Amniotic stem cell (primary cell): ENCODE measurements at places on chromosomes 13 and 19.

DNA sequence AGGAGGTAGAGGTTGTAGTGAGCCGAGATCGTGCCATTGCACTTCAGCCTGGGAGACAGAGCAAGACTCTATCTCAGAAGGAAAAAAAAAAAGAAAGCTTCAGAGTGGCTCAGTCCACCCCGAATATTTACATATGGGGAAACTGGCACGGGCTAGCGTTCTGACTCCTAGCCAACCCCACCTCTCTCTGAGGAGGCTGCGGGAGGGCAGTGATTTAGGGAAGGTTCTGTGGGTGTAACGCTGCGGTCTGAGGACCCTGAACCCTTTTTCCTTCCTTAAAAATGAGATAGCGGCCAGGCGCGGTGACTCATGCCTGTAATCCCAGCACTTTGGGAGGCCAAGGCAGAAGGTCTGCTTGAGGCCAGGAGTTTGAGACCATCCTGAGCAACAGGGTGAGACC lies 5.0 kb downstream of the LRRC25 start:
- no peak for DNase-seq

GRCh38 chr19:8158411-8159074 lies 9.2 kb upstream of the FBN3 start:
- peak; percentile 64 for DNase-seq

- no peak for DNase-seq
Observed at GRCh38 chr19:13872695-13873389, 4.1 kb upstream of the NANOS3 start.

GRCh38 chr19:43534305-43534815 lies 1.4 kb downstream of the ZNF575 start:
- DNase-seq: no peak

GRCh38 chr13:28754698-28755545 lies 36.2 kb upstream of the SLC46A3 start:
- no peak for DNase-seq

GRCh38 chr19:48614436-48615230 lies at the start of gene FAM83E:
Gene FAM83E (minus strand): TSS chr19:48615076. CDS start chr19:48613372, 1,704 bp downstream.
- no peak for DNase-seq

GRCh38 chr13:29362849-29363604 lies 232.5 kb downstream of the SLC7A1 start:
- DNase-seq: no peak

DNA sequence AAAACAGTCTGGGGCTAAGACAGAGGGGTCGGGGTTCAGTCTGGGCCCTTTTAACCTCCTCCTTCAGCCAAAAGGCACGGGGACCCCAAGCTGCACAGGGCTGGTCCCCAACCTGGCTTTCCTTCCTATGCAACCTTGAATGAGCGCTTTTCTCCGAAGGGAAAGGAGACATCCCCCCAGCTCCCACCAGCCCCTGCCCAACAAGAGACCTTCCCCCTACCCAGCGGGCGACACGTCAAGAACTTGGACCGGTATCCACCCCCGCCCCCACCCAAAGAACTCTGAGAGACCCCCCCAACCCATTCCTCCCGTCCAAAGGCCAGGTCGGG lies 35.0 kb upstream of the NANOS3 start:
- no peak for DNase-seq

- DNase-seq: no peak
Observed at GRCh38 chr19:54001496-54001895, 10.1 kb downstream of the CACNG6 start.

DNA sequence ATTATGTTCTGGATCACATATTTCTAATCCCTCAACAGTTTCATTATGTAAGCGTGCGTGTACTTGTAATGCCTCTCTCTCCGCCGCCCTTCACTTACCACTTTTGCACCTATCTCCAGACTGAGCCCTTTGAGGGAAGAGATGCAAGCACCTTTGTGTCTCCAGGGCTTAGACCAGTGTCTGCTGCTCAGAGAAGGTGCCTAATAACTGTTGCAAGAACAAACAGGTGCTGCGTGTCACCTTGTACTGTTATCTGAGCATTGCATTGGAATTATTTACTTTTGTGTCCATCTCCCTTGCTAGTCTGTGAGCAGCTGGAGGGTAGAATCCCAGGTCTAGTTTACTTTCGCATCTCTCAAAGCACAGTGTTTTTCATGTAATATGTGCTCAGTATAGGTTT lies 156.2 kb downstream of the FLT1 start:
- DNase-seq: no peak

GRCh38 chr19:34418300-34418699 lies 9.9 kb upstream of the UBA2 start:
- DNase-seq: no peak

DNA sequence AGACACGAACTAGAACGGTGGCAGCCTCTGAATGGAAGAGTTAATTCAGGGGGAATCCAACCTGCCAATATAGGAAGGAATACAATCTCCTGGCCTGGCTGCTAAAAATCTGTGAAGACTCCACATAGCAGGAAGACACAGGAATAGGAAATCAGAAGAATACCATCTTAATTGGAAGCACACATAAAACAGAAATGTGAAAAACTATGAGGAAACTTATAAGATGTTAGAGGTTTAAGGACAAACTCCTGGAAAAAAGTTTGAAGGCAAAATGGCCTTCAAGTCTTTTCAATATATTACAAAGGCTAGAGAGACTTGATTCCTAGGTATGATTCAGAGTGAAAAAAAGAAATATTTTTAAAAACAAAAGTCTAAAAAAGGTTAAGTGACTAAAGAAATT lies 78.1 kb upstream of the FBXL3 start:
- no peak for DNase-seq

- peak; percentile 17 for DNase-seq
Observed at GRCh38 chr19:49847731-49848696, 2.9 kb upstream of the PTOV1 start.

GRCh38 chr19:42422901-42423461 lies 4.2 kb downstream of the LIPE start:
- DNase-seq: no peak

DNA sequence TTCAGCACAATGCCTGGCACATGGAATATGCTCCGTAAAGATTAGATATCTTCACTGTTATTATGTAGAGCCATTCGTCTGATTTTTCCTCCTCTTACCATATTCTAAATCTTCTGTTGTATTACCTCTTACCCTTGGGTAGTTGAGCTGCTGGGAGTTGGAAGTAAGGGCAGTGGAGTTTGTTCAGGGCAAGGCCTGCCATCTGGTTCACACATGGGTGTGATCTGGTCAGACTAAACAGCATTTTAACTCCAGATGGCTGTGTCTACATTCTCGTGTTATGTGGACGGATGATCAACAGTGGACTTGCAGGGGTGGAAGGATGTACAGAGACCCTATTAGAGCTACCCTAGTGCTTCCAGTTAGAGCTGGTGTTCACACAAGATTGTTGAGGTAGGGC lies 164.9 kb downstream of the ZIC5 start:
- no peak for DNase-seq

DNA sequence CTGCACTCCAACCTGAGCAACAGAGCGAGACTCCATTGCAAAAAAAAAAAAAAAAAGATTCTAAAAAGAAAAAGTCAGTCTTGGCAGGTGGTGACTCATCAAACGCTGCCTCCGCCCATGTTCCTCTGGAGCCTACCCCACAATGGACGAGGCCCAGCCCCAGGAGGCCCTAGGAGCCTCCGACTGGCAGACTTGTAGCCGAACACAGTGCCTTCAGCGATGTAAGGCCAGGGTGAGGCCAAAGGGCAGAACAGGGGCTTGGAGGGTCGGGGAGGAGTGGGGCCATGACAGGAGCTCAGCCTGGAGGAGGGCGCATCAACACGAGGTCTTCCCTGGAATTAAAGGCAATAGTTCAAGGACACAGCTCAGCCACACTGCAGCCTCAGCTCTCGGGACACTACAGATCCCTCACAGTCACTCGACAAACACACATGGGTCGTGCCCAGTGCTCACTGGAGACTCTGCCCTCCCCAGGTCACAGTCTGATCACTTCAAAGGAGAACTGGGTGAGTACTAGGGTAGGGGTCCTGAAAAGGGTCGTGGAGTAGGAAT lies 5.1 kb downstream of the USE1 start:
- DNase-seq: no peak

GRCh38 chr19:13548131-13548530 lies 41.9 kb upstream of the CACNA1A start:
- DNase-seq: no peak

DNA sequence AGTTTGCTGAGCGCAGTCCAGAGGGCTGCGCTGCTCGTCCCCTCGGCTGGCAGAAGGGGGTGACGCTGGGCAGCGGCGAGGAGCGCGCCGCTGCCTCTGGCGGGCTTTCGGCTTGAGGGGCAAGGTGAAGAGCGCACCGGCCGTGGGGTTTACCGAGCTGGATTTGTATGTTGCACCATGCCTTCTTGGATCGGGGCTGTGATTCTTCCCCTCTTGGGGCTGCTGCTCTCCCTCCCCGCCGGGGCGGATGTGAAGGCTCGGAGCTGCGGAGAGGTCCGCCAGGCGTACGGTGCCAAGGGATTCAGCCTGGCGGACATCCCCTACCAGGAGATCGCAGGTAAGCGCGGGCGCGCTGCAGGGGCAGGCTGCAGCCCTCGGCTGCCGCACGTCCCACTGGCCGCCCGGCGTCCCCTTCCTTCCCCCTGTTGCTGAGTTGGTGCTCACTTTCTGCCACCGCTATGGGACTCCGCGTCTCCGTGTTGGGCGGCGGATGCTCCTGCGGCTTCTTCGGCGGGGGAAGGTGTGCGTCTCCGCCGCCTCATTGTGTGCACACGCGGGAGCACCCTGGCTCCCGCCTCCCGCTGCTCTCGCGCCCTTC lies 772 bp downstream of the GPC6 start:
- no peak for DNase-seq

- no peak for DNase-seq
Observed at GRCh38 chr13:37769078-37769477, 100.5 kb downstream of the TRPC4 start.

GRCh38 chr13:73189776-73190175 lies 131.0 kb downstream of the KLF5 start:
- DNase-seq: no peak

DNA sequence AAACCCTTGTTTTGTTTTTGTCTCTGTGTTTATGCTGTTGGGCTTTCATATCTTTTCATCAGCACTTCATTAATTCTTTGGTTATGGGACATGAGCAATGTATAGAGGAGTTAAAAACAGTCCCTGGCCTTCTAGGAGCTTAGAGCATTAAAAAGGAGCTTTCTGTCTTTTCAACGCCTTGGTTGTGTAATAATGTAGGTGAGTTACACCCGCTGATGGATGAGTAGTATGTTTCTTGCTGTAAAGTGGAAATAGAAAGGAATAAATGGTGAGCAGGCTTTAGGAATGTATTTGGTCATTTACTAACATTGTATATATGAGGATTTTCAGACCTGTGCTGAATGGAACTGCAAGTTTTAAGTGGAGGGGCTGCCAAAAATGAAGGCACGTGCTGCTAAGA lies 121.5 kb upstream of the RNF113B start:
- no peak for DNase-seq

DNA sequence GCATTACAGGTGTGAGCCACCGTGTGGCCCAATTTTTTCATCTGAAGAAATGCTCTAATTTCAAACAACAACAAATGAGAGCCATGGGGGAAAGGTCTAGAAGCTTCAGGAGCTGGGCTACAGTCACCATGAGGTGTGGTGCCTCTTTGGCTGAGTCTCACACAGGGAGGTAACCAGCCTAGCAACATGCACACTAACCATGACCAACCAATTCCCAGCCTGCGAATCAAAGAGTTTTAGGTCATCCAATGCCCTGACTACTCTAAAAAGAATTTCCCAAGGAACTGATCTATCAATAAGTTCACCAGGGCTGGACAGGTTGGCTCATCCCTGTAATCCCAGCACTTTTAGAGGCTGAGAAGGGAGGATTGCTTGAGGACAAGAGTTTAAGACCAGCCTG lies 29.9 kb downstream of the PBX4 start:
- no peak for DNase-seq

DNA sequence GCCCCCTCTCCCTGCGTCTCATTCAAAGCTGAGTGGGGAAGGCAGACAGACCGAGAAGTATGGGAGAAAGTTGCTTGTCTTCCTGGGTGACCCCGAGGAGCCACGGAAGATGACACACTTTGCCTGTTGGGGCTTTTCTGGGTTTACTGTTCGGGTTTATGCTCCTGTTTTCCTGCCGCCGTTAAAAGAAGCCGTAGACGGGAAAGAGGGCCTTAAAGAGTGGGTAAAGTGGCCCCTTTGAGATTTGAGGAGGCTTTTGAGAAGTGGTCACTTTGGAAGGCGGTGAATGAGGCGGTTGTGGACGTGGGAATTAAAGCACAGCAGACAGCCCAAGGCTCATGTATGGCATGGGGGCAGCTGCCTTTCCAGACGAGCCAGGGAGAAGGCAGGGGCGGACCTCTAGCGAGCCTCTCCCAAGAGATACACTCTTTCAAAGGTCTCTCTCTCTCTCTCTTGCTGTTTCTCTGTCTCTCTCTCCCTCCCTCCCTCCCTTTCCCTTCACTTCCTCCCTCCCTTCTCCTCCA lies 493 bp upstream of the LHFPL6 start:
- no peak for DNase-seq

- DNase-seq: no peak
Observed at GRCh38 chr13:35693134-35693784, 216.8 kb upstream of the MAB21L1 start.

DNA sequence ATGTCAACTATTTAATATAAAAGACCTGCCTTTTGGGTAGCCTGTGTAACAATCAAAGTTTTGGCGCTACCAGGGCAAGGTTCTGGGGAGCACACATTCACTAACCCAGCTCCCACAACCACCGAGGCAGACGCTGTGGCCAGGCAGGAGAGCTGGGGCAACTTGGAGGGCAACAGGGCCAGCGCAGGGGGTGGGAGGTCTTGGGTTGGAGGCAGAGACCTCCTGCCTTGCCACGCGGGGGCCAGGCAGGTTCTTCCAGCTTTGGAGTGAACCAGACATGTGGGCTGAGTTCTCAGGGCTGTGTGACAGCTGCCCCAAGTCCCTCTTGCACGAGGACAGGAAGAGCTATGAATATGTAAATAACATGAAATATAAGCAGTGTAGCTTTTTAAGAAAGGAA lies 30.3 kb upstream of the MCF2L start:
- DNase-seq: no peak

GRCh38 chr13:75135325-75135825 lies 346.6 kb downstream of the TBC1D4 start:
- DNase-seq: peak; percentile 58

DNA sequence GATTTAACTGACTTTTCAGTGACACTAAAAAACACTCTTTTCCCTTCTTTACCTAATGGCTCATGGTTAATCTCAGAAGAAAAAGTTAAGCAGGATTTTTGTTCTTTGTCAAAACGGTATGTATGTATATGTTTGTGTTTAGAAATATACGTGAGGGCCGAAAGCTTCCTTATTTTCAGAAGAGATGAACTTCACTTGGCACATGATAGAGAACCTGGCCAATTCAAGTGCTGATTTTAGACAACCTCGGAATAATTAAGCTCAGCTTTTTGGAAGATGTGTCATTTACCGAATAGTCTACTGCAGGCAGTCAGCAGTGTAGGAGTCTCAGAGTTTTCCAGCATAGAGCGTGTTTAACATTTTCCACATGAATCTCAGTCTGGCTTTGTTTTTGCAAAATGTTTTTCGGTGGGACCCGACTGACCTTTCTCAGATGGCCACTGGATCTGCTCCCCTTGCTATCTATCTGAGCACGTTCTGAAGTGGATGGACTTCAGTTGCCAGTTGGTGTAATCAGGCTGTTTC lies 4.6 kb downstream of the RNASEH2B start:
- DNase-seq: no peak

GRCh38 chr13:33003458-33004019 lies 12.7 kb upstream of the KL start:
- no peak for DNase-seq
